ENCODE measurements at places on chromosomes 2 and 18.

DNA sequence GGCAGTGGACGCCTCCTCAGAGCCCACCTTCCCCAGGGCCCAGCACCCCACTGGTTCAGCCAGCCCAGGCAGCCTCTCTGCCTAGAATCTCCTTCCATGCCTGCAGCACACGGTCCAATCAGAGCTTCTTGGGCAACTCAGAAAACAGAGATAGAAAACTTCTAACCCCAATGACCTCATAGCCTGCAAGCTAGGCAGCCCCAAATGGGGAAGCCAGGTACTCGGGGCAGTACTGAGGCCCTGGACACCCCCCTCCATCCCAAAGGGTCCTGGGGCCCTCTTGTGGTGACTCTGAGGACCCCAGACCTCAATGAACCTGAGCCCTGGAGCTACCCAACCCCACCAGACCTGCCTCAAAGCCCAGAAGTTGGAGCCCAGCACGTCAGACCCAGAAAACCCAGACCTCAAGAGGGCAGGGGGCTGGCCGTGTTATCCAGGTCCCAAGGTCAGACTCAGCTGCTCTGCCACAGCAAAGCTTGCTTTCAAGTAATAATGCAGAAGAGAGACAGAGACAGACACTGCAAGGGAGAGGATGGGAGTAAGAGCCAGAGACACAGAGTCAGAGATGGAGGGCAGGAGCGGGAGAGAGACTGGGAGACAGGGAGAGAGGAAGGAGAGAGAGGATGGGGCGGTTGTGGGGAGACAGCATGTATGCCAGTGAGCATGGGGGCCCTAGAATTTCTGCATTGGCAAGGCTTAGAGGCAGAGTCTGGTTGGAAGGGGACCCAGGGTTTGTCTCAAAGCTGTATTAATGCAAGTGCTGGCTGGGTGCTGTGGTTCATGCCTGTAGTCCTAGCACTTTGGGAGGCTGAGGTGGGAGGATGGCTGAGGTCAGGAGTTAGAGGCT, 28.2 kb downstream of the SERTAD2 start:
- DNase-seq: no peak

GRCh38 chr2:210630873-210631560, 74.6 kb downstream of the CPS1 start:
- DNase-seq: no peak

DNA sequence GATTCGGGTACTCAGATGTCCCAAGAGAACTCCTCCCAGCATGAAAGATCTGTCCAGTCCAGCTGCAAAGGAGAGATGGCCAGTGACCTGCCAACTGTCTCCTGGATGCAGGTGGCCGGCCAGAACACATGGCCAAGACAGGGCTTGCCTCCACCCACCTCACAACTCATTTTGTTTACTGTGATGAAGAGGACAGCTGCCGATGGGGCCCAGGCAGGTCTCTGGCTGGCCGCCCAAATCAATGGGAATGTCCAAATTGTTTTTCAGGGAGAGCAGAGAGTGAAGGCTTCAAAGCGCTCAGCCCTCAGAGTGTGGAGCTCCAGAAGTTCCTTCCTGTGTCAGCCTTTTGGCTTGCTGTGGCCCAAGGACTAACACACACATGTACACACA, 41.9 kb downstream of the FOSL2 start:
- DNase-seq: no peak

- no peak for DNase-seq
Measured at GRCh38 chr18:13542520-13542847, 183.9 kb downstream of the FAM210A start.

DNA sequence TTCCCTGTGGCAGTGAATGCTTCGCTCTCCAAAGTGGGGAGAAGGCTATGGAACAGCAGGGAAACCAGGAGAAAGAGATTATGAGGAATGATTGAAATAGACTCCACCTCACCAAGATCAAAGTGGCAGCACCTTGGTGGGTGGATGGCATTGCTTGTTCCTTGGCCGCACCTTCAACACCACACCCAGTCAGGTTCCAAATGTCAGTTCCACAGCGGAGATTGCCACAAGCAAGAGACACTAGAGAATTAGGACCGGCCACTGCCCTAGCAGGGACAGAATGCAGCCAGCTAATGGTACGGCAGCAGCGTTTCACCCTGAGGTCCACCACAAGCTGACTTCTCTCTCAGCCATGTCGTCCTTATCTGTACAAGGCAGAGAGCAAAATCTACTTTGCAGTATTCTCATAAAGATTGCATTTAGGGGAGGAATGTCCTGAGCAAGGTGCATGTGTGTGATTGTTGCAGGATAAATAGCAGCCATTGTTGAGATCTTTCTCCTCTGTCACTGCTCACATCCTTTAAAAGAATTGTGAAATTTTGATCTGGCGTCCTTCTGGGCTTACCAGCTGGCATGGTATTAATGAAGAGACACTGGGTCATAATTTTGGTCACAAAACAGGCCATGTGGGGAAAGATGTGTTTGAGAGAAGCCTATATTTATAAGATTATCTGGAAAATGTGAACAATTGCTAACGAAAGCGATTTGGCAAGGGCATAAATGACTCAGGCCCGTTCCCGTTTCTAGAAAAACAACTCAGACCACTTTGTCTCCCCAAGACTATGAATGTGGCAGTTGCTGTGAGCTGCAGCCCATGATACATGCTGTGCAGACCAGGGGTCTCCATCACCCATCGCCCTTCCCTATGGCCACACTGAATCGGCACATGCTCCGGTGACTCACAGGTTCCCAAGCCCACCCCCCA, 228.6 kb upstream of the ID2 start:
- no peak for DNase-seq

DNA sequence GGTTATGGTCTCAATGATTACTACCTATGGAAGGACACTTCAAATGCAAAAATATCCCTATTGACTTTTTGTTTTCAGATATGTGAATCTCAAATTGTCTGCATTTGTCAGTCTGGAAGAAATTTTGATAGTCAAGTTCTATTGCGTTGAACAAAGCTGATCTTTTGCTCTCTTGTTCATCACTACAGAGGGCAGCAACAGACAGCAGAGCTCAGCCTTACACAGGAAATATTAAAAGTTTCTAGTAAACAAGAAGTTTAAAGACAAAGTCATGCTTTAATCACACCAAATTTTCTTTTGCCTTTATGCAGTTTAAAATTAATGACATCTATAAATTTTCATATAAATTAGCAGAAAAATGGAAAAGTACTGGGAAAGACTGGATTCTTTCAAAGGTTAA, 617.5 kb downstream of the NR4A2 start:
- no peak for DNase-seq

DNA sequence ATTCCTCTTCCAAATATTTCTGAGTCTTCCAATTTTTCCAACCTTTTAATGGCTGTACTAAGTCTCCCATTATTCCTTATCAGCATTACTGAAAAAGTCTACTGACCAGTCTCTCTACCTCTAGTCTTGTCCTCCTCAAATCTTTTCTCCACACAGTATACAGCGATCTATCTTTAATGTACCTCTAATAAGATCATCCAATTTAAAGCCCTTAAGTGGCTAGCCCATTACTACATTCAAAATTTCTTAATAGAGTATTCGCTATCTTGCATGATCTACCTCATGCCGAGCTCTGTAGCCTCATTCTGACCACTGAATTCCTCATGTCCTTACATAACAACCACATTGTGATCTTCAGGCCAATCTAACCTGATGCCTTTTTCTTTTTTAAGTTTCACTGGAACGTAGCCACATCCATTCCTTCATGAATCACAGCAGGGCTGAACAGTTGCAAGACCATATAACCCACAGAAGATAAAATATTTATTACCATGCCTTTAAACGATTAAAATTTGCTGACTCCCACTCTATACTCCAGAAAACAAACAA, 57.9 kb downstream of the SLC66A3 start:
- DNase-seq: no peak

- DNase-seq: no peak
Measured at GRCh38 chr18:48863432-48864065, 87.2 kb downstream of the SMAD7 start.

GRCh38 chr2:60780721-60781120, 24.7 kb downstream of the PAPOLG start:
- DNase-seq: no peak

DNA sequence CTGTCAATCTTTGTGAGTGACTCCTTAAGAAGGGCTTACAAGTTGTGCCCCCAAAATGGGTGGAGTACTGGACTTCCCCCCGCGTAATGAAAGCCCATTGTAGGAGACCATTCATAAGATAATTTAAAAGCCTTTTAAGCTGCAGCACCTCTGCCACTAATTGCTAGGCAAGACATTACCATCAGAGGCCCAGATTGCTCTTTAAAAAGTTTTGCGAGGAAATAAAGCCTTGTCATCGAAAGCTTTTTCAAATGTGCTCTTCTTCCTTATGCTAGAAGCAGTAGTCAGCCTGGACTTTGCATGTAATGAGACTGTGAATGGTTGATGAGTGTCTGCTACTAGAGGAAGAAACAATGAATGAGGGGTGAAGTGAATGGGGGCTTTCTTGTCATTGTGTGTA, 345.3 kb upstream of the CDH2 start:
- DNase-seq: no peak

GRCh38 chr2:8542381-8543059, 139.3 kb upstream of the ID2 start:
- DNase-seq: no peak

DNA sequence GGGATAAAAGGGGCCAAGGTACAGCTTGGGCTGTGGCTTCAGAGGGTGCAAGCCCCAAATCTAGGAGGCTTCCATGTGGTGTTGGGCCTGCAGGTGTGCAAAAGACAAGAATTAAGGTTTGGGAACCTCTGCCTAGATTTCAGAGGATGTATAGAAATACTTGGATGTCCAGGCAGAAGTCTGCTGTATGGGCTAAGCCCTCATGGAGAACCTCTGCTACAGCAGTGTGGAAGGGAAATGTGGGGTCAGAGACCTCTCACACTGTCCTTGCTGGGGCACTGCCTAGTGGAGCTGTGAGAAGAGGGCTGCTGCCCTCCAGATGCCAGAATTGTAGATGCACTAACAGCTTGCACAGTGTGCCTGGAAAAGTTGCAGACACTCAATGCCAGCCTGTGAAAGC, 880.6 kb upstream of the ID2 start:
- DNase-seq: no peak

- no peak for DNase-seq
Measured at GRCh38 chr2:6966446-6966940, 49.3 kb downstream of the RNF144A start.

DNA sequence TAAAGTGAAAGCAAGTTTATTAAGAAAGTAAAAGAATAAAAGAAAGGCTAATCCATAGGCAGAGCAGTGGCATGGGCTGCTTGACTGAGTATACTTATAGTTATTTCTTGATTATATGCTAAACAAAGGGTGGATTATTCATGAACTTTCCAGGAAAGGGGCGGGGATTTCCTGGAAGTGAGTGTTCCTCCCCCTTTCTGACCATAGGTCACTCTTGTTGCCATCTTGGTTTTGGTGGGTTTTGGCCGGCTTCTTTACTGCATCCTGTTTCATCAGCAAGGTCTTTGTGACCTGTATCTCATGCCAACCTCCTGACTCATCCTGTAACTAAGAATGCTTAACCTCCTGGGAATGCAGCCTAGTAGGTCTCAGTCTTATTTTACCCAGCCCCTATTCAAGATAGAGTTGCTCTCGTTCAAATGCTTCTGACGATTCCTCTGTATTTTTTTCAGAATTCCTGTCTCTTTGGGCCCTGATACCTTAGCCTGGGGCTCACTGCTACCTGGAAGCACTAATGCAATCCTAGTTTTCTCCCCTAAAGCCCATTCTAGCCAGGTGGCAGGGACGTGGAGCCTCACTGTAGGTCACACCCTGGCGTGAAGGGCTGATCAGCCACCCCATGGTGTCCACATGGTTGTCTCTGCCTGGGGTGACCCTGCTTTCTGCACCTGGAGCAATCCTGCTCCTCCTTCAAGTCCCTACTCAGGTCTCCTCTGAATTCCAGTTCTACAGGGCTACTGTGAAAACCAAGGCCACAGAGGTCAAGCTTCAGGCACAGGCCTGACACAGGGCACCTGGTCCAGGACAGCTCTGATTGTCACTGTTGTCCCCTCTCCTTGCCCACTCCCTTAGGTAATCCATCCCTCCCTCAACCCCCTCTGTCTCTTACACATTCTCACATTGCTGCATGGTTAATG, 6.0 kb upstream of the SLC35F6 start:
- no peak for DNase-seq

GRCh38 chr2:156486147-156486546, 50.0 kb downstream of the GPD2 start:
- no peak for DNase-seq

GRCh38 chr2:94759211-94759610, 112.0 kb upstream of the TEKT4 start:
- DNase-seq: no peak

GRCh38 chr18:54480616-54481015, 110.4 kb upstream of the DYNAP start:
- DNase-seq: no peak

- no peak for DNase-seq
Measured at GRCh38 chr18:48564139-48564538, 25.3 kb downstream of the CTIF start.

DNA sequence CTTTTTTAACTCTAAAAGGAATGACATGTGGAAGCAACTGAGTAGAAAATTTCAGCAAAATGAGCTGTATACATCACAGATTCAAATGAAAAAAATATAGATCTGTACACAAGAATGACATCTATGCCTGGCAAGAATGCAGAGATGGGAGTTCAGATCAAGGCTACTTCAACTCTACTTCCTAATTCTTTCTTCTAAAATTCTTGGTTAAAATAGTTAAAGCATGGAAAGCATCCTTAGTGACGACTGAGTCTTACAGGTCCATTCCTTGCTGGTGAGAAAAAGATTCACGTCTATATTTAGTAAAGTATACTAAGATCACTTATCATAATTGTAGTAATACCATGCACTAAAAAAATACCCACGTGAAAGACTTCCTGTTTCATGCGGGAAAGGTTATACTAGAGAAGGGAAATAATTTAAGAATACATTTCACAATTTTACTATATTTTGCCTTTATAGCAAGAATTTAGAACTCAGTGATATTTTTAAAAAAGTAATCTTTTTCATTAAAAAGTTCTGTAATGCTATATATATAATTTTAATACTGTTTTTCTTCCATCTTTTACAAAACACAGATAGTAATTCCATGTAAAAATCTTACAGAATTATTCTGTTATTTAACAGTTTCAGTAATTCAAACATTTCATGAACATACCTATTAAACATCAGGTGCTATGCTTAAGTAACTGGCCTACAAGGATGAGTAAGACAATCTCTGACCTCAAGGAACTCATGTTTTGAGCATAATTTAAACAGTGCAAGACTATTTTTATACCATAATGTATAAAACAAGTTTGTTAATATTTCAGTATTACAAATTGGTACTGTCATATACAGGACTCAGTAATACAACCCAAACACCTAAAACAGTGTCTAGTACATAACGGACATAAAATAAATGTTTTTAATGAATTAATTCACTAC, 159.6 kb downstream of the BAZ2B start:
- DNase-seq: no peak

- DNase-seq: no peak
Measured at GRCh38 chr2:27221166-27221565, 4.0 kb downstream of the CAD start.

- no peak for DNase-seq
Measured at GRCh38 chr2:100113990-100114433, 28.4 kb downstream of the AFF3 start.

DNA sequence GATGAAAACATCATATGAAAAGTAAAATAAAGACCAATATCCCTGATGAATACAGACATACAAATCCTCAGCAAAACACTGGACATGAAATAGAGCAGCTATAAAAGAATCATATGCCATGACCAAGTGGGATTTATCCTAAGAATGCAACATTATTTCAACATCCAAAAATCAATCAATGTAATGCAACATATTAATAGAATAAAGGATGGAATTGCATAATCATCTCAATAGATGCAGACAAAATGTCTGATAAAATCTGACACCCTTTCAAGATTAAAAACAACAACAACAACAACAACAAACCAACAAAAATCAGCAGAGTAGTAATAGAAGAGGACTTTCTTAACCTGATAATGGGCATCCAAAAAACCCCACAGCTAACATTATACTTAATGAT, 63.8 kb upstream of the IL1R1 start:
- DNase-seq: no peak
